Ascending aorta (tissue), 2 donors: ENCODE measurements at places on chromosomes 6 and 20.

DNA sequence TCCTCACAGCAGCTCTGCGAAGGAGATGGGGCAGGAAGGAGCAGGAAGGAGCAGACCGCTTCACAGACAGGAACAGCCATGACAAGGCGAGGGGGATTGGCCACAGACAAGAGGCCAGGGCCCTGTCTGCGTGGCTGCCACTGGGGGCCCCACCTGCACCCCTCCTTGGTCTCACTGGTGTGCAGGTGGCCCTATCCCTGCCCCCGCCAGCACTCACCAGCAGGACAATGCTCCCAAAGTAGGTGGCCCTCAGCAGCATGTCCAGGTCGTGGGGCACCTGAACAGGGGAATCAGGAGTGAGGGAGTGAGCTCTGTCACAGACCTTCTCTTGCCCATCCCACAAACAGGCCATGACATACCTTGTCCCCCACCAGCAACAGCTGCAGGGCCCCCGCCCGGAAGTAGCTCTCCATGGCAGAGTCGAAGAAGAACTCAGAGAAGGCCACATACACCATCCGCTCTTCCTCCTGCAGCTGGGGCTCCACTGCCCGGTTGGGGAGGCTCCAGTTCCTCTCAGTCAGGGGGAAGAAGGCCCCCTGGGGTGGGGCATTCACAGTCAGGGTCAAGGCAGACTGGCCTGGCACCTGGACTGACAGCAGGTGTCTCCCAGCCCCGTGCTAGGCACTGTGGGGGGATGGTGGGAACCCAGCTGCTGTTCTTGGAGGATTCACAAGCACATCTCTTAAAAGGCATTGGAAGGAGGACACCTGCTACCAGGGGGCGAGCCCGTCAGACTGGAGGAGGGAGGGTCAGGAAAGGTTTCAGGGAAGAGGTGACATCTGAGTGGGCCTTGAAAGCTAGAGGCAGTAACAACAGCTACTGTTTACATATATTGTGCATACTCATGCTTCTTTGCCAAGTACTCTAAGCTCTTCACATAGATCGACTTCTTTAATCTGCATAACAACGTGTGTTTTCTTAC, 7.1 kb downstream of the PLTP start:
- H3K27me3 ChIP-seq, result no peaks in the 10 kb centered on the region
- DNase-seq, result no peak
- no peak overlapping the region for H3K27ac ChIP-seq
- no peaks in the 10 kb centered on the region for H3K4me1 ChIP-seq
- H3K36me3 ChIP-seq, result no peaks in the 10 kb centered on the region

- no peak for DNase-seq
- H3K36me3 ChIP-seq, result no peaks in the 10 kb centered on the region
- no peaks in the 10 kb centered on the region for H3K4me1 ChIP-seq
- H3K27ac ChIP-seq, result no peak overlapping the region
Observed at GRCh38 chr6:123777563-123777962, 26.1 kb upstream of the NKAIN2 start.

GRCh38 chr20:38095017-38095686, 61.6 kb downstream of the RPRD1B start:
- no peak for DNase-seq
- H3K36me3 ChIP-seq, result peaks cover 6% of the 10 kb centered on the region

DNA sequence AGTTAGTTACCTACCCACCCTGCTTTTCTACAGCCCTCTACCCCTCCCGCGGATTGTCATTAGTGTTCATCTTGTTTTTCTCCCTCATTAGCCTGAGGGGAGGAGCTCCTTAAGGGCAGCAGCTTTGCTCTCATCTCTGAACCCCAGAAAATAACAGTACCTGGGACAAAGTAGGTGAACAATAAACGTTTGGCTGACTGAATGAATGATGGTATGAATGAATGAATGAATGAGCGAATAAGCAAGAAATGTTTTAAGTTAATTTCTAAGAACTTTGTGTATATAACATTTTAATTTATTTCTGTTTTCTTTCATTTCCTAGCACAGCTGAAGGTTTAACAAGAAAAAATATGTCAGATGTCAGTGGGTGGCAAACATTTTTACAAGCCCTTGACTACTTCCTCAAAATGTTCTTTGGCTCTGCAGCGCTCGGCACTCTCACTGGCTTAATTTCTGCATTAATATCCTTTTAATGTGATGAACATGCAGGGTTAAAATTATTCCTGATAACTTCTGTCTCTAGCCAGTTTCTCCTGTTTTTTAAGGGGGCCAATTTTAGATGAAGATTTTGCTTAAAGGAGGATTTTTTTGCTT, 50.1 kb downstream of the SLC9A8 start:
- peaks cover 18% of the 10 kb centered on the region for H3K4me1 ChIP-seq
- no peak overlapping the region for H3K27ac ChIP-seq
- H3K27me3 ChIP-seq, result no peaks in the 10 kb centered on the region
- no peak for DNase-seq
